ENCODE measurements at places on chromosomes 12 and 14.

GRCh38 chr12:46659824-46660223 is 166.0 kb downstream of the SLC38A4 start:
- no peak for DNase-seq

- DNase-seq = no peak
These were observed 8.6 kb downstream of the BCL2L14 start for GRCh38 chr12:12079291-12079690.

- no peak for DNase-seq
These were observed 41.0 kb upstream of the CCDC88C start for GRCh38 chr14:91458612-91459011.

DNA sequence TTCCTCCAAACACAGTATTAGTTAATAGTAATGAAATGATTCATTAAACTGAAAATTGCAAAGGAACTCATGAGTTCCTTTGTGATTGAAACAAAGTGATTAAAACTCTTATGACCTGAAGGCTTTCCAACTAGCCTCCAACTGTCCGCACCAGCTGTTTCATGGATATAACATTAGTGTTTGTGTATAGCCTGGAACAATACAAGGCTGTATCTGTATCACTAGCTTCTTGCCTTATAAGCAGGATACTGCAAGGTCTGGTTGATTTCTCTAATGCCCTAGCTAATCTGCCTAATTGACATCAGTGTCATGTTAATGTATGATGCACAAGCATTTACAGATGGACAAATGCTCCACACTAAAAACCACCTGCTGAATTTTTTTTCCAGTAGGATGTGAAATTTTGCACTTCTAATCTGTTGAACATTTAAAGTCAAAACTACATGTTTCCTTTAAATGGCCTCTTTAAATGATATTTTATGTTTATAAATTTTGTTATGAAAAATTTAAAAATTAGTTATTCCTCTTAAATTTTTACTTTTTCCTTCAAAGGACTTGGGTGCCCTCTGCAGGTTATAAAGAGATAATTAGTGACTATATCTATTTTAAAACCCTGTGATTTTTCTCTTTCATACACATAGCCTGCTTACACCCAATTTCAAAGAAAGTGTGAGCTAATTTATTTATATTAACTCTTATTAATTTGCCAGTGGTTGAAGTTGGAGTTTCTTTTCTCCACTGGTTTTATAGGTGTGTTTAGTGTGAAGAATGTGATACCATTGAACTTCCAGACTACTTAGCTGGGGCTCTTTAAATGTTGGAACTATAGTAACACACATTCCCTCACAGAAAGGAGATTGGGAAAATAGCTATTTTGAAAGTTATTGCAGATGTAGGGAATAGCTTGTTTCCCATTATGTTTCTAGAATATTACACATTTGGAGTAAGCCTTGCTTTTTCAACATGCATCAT is 25.4 kb downstream of the AP5M1 start:
- DNase-seq = no peak

DNA sequence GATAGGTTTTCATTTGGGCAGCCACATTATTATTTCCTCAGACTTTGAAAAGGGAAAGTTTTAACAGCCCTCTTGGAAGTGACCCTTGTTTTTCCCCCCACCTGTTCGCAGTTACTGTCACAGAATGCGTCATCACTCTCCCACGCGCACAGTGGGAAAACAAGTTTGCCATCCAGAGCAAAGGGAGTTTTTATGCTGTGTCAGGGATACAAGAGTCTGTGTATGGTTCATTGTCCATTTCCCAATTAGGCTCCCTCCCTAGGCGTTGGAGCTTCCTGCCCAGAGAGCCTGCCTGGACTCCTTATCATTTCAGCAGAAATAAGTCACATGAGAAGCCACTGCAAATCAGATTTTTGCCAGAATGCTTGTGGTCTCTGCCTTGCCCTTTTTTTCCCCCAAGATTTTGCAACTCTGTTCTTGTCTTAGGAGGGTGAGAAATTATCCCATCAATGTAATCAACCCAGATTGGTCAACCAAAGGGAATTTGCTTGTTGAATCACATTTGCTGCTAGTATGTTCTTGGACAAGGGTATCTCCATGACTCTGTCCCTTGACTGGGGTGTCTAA is 104.1 kb downstream of the IGF1 start:
- DNase-seq = no peak

- DNase-seq = no peak
These were observed 21.3 kb upstream of the RHOJ start for GRCh38 chr14:63182968-63183367.

Measured in GM12864 (cell line).